ENCODE measurements at places on chromosomes 2 and 18. TPM values are rescaled to one million over a fixed set of nuclear protein-coding genes. Genes with fewer than 3 reads are reported as not detected.

Gene CD207
- 0.99 TPM for total RNA-seq

DNA sequence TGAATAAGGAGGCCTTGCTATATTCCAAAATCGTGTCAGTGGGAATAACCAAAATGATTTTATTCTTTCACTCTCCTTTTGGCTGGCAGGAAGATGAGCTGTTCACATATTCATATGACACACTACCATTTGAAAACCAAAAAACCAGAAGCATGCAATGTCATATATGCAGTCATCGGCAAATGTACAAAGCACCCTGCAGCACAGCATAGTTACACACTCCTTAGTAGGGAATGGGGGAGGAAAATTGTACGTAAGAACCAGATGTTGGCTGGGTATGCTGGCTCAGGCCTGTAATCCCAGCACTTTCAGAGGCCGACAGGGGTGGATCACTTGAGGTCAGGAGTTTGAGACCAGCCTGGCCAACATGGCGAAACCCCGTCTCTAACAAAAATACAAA, 176.6 kb downstream of the GFPT1 start:
- H3K27me3 ChIP-seq, result no peaks in the 10 kb centered on the region
- H3K4me1 ChIP-seq, result no peaks in the 10 kb centered on the region
- no peak overlapping the region for H3K27ac ChIP-seq

- DNase-seq, result no peak
- H3K27ac ChIP-seq, result no peak overlapping the region
- no peaks in the 10 kb centered on the region for H3K4me1 ChIP-seq
- H3K4me3 ChIP-seq, result no peak overlapping the region
These were observed 40.4 kb upstream of the MTIF2 start for GRCh38 chr2:55309446-55309845.

Gene MC4R
- total RNA-seq, result 0.33 TPM

Gene MOCOS
- 0.19 TPM for total RNA-seq

DNA sequence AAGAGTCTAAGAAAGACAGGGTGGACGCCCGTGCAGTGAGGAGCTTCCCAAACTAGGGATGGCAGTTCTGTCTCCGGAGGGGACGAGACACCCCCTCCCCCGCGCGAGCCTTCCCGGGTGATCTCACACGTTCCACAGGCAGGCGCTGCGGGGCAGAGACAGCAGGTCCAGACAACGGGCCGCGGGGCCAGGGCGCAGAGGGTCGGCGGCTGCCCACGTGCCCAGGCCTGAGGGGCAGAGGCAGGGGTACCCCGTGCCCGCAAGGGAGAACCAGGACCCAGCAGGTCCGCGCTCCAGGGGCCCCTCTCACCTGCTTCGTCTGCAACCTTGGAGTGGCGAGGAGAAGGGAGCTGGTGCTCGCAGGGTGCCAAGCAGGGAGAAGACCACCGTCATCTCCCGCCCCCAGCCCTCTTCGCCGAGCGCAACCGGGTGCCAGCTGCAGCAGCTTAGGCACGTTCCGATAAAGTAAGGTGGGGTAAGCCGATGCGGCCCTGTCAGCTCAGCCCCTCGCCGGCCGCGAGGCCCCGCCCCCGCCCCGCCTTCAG, at the start of gene GPR155:
TSS of gene GPR155 (minus strand) at position 467 of the 545 bp plus-strand sequence. CDS start 5,073 bp downstream, outside the sequence.
- H3K4me1 ChIP-seq, result peaks cover 11% of the 10 kb centered on the region
- H3K27me3 ChIP-seq, result no peaks in the 10 kb centered on the region
- no peaks in the 10 kb centered on the region for H3K36me3 ChIP-seq
- DNase-seq, result no peak

Gene ST8SIA5
- 0.05 TPM for total RNA-seq

Gene PSMA8
- total RNA-seq, result 0.66 TPM

Gene ACTG2
- total RNA-seq, result 0.61 TPM

Gene TMEM131
- total RNA-seq, result 11.4 TPM

DNA sequence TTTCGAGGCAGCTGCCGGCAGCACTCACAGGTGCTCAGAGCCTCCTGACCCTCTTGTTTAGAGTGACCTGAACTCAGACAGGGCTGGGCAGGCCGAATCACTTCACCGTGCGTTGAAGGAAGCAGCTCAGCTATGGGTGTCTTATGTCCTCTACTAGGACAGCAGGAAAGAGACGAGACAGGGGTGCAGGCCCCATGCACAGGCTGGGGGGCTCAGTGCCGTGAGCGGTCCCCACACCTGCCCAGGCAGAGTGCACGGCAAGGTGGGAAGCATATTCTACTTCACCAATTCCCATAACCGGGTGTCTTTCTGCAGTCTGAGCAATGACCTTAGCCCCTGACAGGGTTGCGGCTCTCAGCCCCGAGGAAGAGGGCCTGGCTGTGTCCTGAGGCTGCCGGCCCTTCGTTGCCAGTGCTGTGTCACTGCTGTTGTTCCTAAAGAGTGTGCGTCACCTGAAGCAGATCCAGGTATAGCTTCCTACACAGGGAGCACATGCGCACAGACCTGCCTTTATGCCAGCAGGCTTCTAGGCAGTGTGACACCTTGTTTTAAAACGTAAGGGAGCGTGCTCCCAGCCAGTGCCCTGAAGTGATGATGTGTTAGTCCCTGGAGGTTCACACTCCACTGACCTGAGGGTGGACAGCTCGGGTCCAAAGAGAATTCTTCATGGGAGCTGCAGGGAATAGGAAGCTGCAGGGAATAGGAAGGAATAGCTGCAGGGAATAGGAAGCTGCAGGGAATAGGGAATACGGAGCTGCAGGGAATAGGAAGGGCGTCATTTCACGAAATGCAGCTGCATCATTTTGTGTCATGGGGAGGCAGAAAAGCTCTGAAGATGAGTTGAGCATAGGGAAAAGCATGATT, 207.9 kb upstream of the SALL3 start:
- no peak for DNase-seq
- H3K4me1 ChIP-seq, result no peaks in the 10 kb centered on the region
- H3K36me3 ChIP-seq, result no peaks in the 10 kb centered on the region
- H3K27ac ChIP-seq, result no peak overlapping the region
- H3K27me3 ChIP-seq, result no peaks in the 10 kb centered on the region
- no peak overlapping the region for H3K4me3 ChIP-seq

Gene REG3G
- total RNA-seq, result 0.09 TPM

Gene CRYGC
- not detected for total RNA-seq

Gene PDCD1
- 16.0 TPM for total RNA-seq

DNA sequence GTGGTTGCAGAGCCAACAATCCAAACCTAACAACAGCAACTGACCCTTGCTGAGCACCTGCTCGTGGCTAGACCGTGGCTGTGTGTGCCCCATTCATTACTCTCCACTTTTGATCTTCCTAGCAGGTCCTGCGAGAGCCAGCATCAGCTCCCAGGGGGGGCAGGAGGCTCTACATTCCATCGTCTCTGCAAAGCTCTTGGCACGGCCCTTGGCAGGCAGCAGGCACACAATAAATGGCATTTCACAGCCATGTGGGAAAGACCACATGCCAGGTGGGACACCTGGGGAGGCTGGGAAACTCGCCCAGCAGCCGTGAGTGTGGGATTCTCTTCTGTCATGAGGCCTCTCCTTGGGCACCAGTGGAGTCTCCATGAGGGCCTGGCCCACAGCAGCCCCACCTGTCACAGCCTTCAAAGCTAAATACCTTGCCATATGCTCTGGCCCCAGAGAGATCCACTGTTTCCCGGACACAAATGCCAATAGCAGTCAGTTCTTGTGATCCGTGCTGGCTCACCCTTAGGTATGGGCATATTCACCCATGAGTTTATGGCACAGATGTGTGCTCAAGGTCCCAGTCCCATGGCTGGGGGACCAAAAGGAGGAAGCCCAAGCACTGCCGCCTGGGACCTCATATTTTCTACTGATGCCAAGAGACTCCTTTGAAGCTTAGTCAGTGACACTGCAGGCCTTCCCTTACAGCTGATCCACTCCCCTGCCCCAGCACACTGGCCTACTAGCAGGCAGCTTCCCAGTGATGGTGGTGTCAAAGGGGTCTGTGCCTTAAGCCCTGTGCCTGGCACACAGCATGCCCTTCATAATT, 6.8 kb upstream of the TEX51 start:
- peaks cover 1% of the 10 kb centered on the region for H3K27me3 ChIP-seq
- no peaks in the 10 kb centered on the region for H3K4me1 ChIP-seq
- H3K4me3 ChIP-seq, result no peak overlapping the region
- no peak for DNase-seq
- H3K27ac ChIP-seq, result no peak overlapping the region

GRCh38 chr2:156118753-156119416, 213.6 kb downstream of the NR4A2 start:
- DNase-seq, result no peak
- no peaks in the 10 kb centered on the region for H3K27me3 ChIP-seq
- no peaks in the 10 kb centered on the region for H3K36me3 ChIP-seq
- no peak overlapping the region for H3K4me3 ChIP-seq
- H3K4me1 ChIP-seq, result no peaks in the 10 kb centered on the region

Gene GPATCH11
- 9.0 TPM for total RNA-seq

DNA sequence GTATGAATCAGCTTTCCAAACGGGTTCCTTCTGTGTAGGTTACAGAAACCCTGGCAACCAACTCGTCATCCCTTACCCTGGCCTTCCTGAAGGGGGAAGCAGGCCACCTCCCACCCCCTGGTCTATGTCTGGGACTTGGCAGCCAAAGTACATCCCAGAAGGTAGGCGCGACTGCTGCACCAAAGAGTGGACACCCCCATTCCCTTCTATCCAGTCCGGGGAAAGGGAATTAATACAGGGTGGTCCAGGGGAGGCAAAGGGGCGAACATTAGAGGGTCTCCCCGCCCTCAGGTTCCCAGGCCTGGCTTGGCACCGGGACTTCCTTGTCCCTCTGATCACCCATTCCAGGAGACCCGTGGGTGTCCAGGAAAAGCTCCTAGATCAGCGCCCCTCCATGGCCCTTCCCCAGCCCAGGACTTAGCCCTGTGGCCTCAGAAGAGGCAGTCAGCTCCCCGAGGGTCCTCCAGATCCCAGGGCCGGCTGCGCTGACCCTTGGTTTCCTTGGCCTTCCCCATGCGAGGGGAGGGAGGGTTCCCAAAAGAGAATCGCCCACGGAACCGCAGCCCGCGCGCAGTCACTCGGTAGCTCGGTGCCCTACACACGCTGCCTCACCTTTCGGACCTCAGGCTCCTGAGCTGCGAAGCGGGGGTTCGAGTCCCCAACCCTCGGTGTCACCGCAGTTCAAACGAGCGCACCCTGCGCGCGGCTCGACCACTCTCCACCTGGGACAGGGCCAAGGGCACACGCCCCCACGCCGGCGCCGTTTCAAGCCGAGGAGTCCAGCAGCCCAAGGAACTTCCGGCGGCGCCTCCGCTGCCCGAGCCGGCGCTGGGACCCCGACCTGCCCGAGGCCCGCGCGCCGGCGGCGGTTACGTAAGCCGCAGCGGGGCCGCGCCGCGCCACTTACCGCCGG, at the start of gene PER2:
TSS of gene PER2 (minus strand) at position 874 of the 913 bp plus-strand sequence. CDS start 10,674 bp downstream, outside the sequence.
- no peaks in the 10 kb centered on the region for H3K27me3 ChIP-seq
- H3K27ac ChIP-seq, result peak within 1 kb of the TSS; percentile 43
- peak within 1 kb of the TSS; percentile 68 for H3K4me3 ChIP-seq
- DNase-seq, result no peak

DNA sequence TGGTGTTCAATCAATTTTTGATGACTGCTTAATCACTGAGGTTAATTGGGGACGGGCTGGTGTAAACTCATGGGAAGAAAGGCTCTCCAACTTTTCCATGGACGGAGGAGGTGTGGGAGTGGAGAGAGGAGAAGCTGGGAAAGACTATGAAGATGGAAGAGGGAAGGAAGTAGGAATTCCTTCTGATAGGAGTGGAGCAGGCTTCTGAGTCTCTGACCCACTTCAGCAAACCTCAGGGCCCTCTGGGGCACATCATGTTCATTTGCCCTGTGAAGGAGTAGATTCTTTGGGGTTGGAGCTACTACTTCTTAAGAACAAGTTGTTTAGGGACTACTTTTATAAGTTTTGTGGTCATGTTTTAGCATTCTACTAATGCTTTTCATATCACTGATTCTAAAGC, 87.0 kb upstream of the MAP4K3 start:
- H3K36me3 ChIP-seq, result no peaks in the 10 kb centered on the region
- no peak overlapping the region for H3K27ac ChIP-seq
- H3K4me3 ChIP-seq, result no peak overlapping the region
- DNase-seq, result no peak

Gene MYO5B
- total RNA-seq, result 6.2 TPM

DNA sequence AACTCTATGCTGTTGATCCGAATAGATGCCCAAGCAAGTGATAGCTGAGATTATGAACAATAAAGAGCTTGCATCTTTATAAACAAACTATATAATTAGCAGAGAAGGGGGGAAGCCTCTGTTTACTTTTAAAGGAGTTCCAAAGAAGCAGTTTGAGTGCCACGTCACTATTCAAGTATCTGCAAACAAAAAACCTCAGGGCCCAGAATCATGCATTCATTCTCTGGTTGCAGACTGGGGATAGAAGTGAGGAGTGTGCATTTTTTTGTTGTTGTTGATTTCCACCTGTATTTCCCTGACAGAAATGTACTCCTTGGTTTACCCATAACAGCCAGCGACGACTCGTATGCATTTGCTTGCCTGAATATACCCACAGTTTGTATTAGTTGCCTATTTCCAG, 264.3 kb downstream of the PTGR3 start:
- H3K27ac ChIP-seq, result no peak overlapping the region
- H3K4me3 ChIP-seq, result no peak overlapping the region
- peaks cover 11% of the 10 kb centered on the region for H3K4me1 ChIP-seq
- no peaks in the 10 kb centered on the region for H3K36me3 ChIP-seq

Gene HOXD13
- total RNA-seq, result not detected

DNA sequence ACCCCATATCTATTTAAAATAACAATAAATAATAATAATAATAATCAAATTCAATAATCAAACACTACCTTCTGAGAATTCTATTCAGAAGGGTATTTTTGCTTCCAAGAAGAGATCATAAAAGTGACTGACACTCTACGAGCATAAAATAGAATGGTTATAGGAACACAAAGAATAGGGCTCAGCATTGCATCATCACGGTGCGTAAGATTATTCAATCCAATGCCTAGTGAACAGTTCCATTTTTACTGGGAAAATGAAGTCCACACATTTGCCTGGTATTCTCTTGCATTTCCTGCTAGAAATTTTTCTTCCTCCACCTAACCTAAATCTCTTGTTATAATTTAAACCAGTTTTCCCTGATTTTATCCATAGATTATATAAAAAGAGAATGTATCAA, 55.8 kb downstream of the AP1S3 start:
- no peak for DNase-seq
- H3K36me3 ChIP-seq, result no peaks in the 10 kb centered on the region
- no peaks in the 10 kb centered on the region for H3K4me1 ChIP-seq

DNA sequence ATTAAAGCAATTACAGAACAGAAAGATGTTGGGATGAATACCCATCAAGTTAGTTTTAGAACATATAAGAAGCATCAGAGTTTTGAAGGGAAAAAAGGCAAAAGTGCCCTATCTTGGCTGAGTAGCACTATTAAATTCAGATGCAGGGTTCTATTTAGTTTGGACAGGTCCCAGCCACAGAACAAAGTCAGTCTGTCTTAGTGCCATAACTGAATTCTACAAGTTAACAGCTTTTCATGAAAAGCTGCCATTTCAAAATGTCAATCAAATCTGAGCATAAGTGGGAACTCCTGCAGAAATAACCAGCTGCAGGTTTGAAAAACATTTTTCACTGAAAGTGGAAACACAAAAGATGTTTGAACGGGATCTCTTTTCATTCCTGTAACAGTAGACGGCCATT, 160.4 kb downstream of the SRBD1 start:
- H3K36me3 ChIP-seq, result no peaks in the 10 kb centered on the region
- H3K27ac ChIP-seq, result no peak overlapping the region

Measured in thymus (tissue), 14 donors.